ENCODE measurements at places on chromosomes 11 and 22.

DNA sequence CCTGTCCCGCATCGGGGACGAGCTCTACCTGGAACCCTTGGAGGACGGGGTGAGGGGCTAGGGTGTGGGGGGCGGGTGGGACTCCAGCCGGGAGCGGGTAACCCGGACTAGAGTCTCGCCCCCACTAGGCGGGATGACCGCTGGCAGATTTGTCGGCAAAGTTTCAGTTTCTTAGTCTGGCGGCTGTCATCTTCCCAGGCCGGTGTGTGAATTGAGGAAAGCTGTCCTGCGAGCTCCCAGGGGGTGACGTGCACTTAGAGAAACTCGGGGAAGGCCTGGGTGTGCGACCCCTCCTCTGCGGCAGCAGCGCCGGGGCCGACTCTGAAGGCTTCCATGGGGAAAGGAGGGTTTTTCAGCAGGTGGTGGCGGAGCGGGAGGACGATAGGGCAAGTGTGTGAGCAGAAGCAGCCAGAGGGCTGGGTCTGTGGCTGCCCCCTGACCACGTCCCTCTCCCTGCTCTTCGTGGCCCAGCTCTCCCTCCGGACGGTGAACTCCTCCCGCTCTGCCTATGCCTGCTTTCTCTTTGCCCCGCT is 463 bp downstream of the RAD9A start:
- no peak for DNase-seq

- DNase-seq, result no peak
Measured at GRCh38 chr22:37629928-37630327, 9.5 kb upstream of the SH3BP1 start.

GRCh38 chr11:61949169-61950034 is 749 bp upstream of the BEST1 start:
- no peak for DNase-seq

DNA sequence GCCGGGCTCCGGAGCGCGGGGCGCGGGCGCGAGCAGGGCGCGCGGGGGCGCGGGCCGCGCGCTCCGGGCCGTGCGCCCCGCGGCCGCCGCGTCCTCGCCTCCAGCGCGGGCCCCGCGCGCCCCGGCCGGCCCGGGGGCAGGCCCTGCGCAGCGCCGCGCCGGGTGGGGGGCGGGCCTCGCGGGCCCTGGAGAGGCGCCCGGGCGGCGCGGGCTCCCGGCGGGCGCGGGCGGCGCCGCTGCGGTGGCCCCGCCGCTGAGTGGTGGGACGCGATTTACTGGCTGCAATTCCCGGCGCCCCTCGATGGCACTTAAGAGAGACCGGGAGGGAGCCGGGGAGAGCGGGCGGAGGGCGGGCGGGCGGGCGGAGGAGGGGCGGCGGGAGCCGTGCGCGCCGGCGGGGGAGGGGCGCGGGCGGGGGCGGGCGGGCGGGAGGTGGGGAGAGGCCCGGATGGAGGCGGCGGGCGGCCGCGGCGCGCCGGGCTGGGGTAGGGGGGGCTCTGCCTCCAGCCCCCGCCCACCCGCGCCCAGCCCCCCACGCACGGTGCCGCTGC is 73.2 kb upstream of the TCF20 start:
- no peak for DNase-seq

DNA sequence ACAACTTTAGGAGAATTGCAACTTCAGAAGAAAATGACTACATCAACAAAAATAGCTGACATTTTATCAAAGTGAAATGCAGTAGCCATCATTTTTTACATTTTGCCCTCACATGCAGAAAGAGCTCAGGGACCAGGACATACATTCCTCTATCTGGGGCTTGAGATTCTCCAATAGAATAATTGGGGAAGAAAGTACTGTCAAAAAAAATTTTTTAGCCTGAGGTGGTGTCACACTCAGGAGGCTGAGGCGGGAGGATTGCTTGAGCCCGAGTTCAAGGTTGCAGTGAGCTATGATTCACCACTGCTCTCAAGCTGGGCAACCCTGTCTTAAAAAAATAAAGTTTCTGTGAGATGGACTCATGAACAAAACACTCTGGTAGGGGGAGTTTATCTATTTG is 32.2 kb upstream of the DEPDC7 start:
- no peak for DNase-seq

DNA sequence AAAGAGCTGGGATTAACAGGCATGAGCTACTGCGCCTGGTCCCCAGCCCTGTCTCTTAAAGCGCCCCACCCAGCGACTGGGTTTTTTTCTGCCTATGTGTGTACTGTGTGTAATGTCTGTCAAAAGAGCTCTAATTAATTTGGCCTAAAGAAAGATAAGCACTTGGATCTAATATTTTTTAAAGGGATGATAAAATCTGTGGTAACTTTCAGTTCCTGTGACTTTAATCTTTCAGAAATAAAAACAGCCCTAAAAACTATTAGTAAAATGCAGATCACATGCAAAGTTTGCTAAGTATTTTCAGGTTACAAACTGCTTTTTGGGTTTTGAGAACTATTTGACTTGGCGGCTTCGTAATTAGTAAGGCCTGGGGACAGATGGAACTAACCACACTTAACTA is 1358.7 kb downstream of the LRRC4C start:
- no peak for DNase-seq

GRCh38 chr11:116421529-116422185 is 351.1 kb downstream of the BUD13 start:
- no peak for DNase-seq

- no peak for DNase-seq
Measured at GRCh38 chr11:69014084-69014851, 1.2 kb upstream of the MRGPRF start.

- DNase-seq, result no peak
Measured at GRCh38 chr22:29316141-29316828, 788 bp upstream of the RASL10A start.

GRCh38 chr11:86245369-86246292 is 1.1 kb downstream of the EED start:
- peak; percentile 15 for DNase-seq

- no peak for DNase-seq
Measured at GRCh38 chr11:103633819-103634590, 402.4 kb upstream of the DDI1 start.

DNA sequence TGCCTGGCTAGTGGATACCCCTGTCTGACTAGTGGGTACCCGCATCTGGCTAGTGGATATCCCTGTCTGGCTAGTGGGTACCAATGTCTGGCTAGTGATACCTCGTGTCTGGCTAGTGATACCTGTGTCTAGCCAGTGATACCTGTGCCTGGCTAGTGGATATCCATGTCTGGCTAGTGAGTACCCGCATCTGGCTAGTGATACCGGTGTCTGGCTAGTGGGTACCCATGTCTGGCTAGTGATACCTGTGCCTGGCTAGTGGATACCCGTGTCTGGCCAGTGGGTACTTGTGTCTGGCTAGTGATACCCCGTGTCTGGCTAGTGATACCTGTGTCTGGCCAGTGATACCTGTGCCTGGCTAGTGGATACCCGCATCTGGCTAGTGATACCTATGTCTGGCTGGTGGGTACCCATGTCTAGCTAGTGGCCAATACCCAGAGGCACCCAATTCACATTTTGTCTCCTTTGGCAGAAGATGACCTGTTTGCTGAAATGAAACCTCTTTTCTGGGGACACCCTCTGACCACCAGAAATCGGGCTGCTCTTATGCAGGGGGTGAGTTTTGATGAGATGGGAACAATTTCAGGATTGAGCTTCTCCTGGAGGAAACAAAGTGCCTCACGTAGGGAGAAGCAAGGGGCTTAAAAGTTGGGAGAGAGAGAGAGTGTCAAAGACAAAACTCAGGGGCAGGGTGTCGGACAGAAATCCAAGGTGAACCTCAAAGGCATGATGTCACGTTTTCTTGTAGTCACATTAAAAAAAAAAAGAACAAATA is 63.4 kb downstream of the SMIM38 start:
- DNase-seq, result no peak

- DNase-seq, result no peak
Measured at GRCh38 chr11:16511116-16512114, 155.1 kb upstream of the SOX6 start.

DNA sequence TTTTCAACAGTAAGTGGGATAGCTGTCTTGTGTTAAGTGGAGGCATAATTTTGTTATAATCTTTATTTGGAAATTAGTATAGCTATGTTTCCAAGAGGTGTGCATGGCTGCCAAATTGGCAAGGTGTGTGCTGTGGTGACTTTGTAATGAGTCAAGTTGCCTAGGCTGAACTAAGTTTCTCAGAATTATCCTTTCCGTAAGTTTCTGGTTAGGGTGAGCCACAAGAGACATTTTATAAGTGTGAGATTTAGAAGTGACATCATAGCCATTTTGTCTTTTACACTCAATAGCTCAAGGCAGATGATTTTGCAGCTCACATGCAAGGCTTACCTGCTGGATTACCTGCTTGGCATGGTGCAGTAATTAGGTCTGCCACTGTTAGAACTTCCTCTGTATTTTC is 90.3 kb downstream of the C11orf87 start:
- no peak for DNase-seq
